ENCODE measurements at places on chromosomes 16 and 17. TPM values are rescaled to one million over a fixed set of nuclear protein-coding genes. Genes with fewer than 3 reads are reported as not detected.

Gene KRT40
- total RNA-seq: not detected

Gene PHOSPHO1
- 0.84 TPM for total RNA-seq

Gene PRRT2
- 2.4 TPM for total RNA-seq

Gene ESRP2
- total RNA-seq: 0.50 TPM

Gene CD300E
- not detected for total RNA-seq

Gene NPIPA3
- 1.4 TPM for total RNA-seq

GRCh38 chr17:26809033-26809432 is 484.9 kb upstream of the WSB1 start:
- no peak overlapping the region for H3K4me3 ChIP-seq
- DNase-seq: no peak
- H3K27me3 ChIP-seq: no peaks in the 10 kb centered on the region
- H3K4me1 ChIP-seq: no peaks in the 10 kb centered on the region
- no peaks in the 10 kb centered on the region for H3K36me3 ChIP-seq

- DNase-seq: no peak
- H3K27ac ChIP-seq: no peak overlapping the region
- H3K36me3 ChIP-seq: no peaks in the 10 kb centered on the region
Observed at GRCh38 chr17:39772415-39772814, 34.7 kb downstream of the GRB7 start.

DNA sequence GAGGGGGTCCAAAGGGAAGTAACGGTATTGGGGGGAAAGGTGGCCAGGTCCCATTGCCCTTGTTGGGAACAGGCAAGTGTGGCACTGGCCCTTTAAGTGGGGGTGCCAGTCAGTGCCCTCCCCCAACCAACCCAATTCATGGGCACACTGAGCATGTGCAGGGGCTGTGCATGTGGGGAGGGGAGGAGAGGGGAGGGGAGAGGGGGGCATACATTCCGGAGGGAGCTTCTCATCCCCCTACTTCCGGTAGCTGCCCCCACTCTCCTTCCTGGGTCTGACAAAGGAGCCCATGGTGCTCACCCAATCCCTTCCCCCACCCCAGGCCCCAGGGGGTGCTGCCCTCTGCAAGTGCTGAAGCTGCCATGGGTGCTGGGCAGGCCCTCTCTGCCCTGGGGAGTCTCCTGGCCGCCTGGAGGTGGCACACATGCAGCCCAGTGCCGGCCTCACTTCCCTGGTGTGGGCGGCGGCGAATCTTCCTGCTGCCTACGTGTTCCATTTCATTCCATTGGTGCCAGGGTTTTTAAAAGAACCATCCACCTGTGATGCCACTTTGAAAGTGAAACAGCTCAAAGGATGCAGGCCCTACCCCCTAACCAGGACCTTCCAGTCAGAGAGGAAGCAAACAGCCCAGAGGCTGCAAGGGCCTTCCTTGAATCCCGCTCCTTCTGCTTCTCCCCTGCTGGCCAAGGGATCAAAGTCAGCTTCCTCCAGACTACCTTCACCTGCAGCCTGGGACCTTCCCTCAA is 11.0 kb downstream of the HEXIM2 start:
- peaks cover 43% of the 10 kb centered on the region for H3K4me1 ChIP-seq
- H3K36me3 ChIP-seq: peaks cover 10% of the 10 kb centered on the region
- H3K27me3 ChIP-seq: no peaks in the 10 kb centered on the region

DNA sequence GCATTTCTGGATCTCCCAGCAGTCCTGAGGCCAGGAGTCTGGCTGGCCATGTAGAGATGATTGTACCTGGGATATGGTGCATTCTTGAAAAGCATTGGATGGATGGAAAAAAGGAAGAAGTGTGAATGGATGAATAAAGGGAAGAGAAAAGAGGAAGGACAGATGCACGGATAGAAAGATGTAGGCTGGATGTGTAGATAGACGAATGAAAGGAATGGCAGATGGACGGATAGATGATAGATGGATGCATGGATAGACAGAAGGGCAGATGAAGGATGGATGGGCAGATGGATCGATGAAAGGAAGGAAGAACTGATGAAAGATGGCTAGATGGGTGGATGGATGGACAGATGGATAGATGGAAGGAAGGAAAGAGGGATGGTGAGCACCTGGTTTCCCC is 210.9 kb downstream of the MSI2 start:
- H3K27ac ChIP-seq: no peak overlapping the region
- no peak for DNase-seq
- H3K4me3 ChIP-seq: no peak overlapping the region

GRCh38 chr17:56177361-56177760 is 24.1 kb downstream of the ANKFN1 start:
- no peak overlapping the region for H3K4me3 ChIP-seq
- no peaks in the 10 kb centered on the region for H3K27me3 ChIP-seq
- no peaks in the 10 kb centered on the region for H3K36me3 ChIP-seq
- DNase-seq: no peak

GRCh38 chr16:20624882-20625807 is 49.0 kb upstream of the ACSM2B start:
- H3K4me3 ChIP-seq: no peak overlapping the region
- no peaks in the 10 kb centered on the region for H3K36me3 ChIP-seq
- DNase-seq: no peak
- no peaks in the 10 kb centered on the region for H3K27me3 ChIP-seq

- no peaks in the 10 kb centered on the region for H3K36me3 ChIP-seq
- no peak overlapping the region for H3K4me3 ChIP-seq
- H3K27me3 ChIP-seq: peaks cover 6% of the 10 kb centered on the region
- H3K4me1 ChIP-seq: no peaks in the 10 kb centered on the region
- no peak overlapping the region for H3K27ac ChIP-seq
Observed at GRCh38 chr16:49378238-49378637, 4.6 kb downstream of the C16orf78 start.

DNA sequence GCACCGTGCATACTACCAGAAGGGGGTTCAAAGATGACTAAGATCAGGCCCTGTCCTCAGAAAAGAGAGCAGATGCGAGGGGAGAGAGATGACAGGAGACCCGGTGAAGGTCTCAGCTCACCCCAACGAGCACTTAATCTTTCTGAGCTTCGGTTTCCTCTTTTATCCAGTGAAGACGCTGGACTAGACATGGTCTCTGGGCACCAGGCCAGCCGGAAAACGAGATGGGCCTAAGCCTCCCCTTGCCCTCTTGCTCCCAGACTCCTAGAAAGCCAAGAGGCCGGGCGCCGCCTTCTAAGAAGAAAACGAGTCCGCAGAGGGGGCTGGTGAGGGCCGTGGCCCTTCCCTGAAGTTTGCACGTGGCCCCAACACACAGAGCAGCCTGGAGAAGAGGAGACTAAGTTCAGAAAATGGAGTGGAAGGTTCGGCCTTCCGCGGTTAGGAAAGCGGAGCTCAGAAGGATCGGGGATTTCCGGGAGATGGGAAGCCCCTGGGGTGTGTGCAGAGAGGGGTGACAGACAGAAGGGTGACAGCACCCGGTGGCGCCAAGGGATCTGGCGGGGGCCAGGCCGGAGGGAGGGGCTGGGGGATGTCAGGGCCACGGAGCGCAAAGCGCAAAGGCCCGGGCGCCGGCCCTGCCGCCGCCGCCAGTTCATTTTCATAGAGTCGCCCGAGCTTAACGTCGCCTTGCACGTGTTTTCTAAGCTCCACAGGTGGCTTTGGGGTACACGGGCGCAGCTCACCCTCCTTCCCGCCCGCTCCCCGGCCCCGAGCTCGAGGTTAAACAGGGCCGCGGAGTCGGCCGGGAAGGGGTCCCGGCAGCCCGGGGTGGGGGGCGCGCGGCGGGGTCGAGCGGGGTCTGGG is 42.1 kb upstream of the BHLHA9 start:
- no peak overlapping the region for H3K4me3 ChIP-seq
- no peaks in the 10 kb centered on the region for H3K36me3 ChIP-seq
- H3K27me3 ChIP-seq: peaks cover 35% of the 10 kb centered on the region

- peaks cover 20% of the 10 kb centered on the region for H3K4me1 ChIP-seq
- DNase-seq: no peak
- H3K27ac ChIP-seq: no peak overlapping the region
- H3K36me3 ChIP-seq: peaks cover 97% of the 10 kb centered on the region
- no peak overlapping the region for H3K4me3 ChIP-seq
- H3K27me3 ChIP-seq: no peaks in the 10 kb centered on the region
Observed at GRCh38 chr16:58533751-58534470, 18.6 kb downstream of the SETD6 start.

DNA sequence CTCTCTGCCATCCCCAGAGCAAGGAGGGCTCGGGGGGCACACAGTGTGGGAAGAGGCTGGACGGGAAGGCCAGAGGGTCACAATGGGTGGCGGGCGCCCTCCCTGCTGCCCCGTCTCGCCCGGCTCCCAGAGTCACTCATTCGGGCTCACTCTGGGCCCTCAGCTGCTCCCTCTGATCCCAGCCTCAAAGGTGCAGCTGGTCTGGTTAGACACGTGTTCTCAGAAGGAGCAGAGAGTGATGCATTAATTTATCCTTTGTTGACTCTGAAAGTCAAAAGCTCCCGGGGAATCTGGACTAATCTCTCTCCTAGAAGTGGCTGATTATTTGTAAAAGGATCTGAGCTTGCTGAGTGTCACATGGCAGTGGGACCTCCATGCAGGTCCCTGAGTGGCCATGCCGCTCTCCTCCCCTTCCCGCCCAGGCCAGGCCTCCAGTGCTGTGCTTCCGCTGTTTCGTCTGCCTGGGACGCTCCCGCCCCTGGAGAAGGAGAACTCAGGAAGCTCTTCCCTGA is 87.5 kb downstream of the SEC14L1 start:
- H3K4me3 ChIP-seq: no peak overlapping the region
- no peak overlapping the region for H3K27ac ChIP-seq

DNA sequence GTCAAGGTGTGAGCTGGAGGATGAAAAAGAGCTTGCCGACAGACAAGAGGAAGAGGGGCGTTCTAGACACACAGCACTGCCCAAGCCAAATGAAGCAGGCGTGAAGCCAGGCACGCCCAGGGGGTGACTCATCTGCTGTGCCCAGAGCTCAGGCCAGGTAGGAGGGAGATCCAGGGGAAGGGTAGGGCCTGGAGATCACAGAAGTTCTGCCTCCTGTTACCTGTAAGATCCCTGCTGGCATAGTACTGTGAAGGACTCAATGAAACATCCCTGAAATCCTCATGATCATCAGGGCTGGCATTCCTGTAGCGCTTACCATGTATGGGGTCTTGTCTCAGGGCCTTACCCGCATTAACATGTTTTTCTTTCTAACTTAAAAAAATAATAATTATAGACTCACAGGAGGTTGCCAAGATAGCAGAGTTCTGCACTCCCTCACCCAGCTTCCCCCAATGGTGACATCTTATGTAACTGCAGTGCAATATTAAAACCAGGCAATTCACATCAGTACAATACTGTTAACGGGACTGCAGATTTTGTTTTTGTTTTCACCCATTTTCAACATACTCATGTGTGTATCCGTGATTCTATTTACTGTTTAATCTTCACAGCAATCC is 158.6 kb downstream of the XYLT1 start:
- peaks cover 27% of the 10 kb centered on the region for H3K4me1 ChIP-seq
- no peak overlapping the region for H3K4me3 ChIP-seq
- DNase-seq: no peak
- H3K27me3 ChIP-seq: no peaks in the 10 kb centered on the region

DNA sequence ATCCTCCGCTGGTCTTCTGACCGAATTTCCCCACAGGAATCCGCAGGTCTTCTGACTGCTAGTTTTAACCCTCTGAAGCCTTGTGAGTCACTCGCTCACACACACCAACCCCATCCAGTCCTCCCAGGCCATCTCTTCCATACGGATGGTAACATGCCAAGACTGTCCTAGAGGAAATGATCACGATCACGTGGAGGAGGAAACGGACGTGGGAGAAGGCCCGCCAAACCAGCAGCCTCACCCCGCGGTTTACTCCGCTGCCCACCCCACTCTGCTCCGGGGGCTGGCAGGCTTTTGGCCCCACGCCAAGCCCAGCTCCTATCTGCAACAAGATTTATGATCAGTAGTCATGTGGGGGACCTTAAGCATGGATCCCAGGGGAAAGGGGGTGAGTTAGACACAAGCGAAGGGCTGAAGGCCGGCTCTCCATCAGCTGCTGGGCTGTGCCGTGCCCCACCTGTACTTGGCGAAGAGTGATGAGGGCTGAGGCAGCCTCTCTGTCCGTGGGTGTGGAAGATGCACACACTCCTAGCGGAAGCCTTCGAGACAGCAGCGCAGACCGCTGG is 1.5 kb upstream of the FAAP100 start:
- peak overlapping the region; percentile 82 for H3K27ac ChIP-seq
- no peak overlapping the region for H3K4me3 ChIP-seq
- no peaks in the 10 kb centered on the region for H3K36me3 ChIP-seq
- DNase-seq: peak; percentile 75

DNA sequence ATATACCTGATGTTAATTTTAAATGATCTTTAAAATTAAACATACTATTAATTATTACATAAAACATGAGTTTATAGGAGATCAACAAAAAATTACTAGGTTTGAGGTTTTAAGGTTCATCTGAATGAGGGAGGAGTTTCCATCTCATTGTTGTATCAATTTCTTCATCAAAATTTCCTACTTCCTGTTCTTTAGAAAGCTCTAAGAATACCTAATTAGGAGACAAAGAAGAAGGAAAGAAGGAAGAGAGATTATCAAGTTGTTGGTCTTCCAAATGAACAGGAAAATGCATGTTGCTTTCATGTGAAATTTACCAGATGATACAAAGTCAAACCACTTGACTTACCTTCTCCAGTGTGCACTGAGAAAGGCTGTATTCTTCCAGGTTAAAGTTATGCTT is 18.1 kb upstream of the ABCA9 start:
- H3K36me3 ChIP-seq: peaks cover 5% of the 10 kb centered on the region
- DNase-seq: no peak
- H3K27me3 ChIP-seq: no peaks in the 10 kb centered on the region
- H3K4me3 ChIP-seq: no peak overlapping the region
- no peak overlapping the region for H3K27ac ChIP-seq

DNA sequence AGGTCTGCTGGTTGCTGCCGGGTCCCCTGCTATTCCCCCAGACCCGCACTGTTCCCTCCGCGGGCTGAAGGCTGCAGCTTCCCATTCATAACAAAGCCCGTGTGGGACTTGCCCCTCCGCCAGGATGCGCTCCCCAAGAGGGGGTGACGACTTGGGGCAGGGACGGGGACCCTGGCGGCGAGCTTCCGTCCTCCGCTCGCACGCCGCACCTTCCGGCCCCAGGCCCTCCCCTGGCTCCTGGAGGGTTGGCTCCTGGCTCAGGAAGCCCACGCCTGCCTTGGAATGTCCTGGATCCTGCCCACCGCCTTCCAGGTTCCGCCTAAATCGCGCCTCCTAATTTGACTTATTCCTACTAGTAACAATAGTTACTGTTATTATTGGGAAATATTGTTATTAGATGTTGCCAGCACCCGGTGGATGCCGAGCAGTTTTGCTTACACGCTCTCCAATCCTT is 1.1 kb upstream of the TFAP4 start:
- peaks cover 18% of the 10 kb centered on the region for H3K4me1 ChIP-seq
- DNase-seq: peak; percentile 50
- peak overlapping the region; percentile 96 for H3K4me3 ChIP-seq
- H3K36me3 ChIP-seq: no peaks in the 10 kb centered on the region
- peak overlapping the region; percentile 93 for H3K27ac ChIP-seq
- H3K27me3 ChIP-seq: no peaks in the 10 kb centered on the region

- no peak overlapping the region for H3K27ac ChIP-seq
- no peak overlapping the region for H3K4me3 ChIP-seq
- H3K36me3 ChIP-seq: no peaks in the 10 kb centered on the region
- peaks cover 56% of the 10 kb centered on the region for H3K4me1 ChIP-seq
- DNase-seq: peak; percentile 64
- no peaks in the 10 kb centered on the region for H3K27me3 ChIP-seq
Observed at GRCh38 chr17:78390241-78391050, 12.0 kb downstream of the PGS1 start.

Measured in adrenal gland (tissue), 19 donors.